ENCODE measurements at places on chromosomes 13 and 19. TPM values are rescaled to one million over a fixed set of nuclear protein-coding genes. Genes with fewer than 3 reads are reported as not detected.

MIER2 gene
- total RNA-seq: 23.3 TPM

ZNF699 gene
- total RNA-seq: 12.4 TPM

SHISA2 gene
- not detected for total RNA-seq

C19orf85 gene
- total RNA-seq: not detected

CLPTM1 gene
- total RNA-seq: 67.3 TPM

ZSWIM9 gene
- 5.6 TPM for total RNA-seq

TEKTIP1 gene
- not detected for total RNA-seq

SPACA4 gene
- not detected for total RNA-seq

KIR2DL1 gene
- not detected for total RNA-seq

KIR3DL1 gene
- not detected for total RNA-seq

DNA sequence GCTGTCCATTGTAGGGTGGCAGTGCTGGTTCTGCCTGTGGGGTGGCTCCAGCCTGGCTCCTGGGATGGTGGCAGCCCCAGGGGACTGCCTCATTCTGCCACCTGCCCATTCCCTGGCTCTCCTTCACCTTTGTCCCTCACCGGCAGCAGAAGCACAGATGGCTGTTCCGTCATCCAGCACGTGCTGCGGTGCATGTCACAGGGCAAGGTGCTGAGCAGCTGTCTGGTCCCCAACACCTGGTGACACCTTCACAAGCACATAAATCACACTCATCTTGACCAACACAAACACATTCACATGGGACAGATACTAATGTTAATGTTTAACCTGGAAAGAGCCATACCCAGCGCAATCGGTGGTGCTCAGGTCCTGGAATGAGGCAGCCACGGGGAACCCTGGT is 126.8 kb downstream of the UQCRFS1 start:
- DNase-seq: no peak

DNA sequence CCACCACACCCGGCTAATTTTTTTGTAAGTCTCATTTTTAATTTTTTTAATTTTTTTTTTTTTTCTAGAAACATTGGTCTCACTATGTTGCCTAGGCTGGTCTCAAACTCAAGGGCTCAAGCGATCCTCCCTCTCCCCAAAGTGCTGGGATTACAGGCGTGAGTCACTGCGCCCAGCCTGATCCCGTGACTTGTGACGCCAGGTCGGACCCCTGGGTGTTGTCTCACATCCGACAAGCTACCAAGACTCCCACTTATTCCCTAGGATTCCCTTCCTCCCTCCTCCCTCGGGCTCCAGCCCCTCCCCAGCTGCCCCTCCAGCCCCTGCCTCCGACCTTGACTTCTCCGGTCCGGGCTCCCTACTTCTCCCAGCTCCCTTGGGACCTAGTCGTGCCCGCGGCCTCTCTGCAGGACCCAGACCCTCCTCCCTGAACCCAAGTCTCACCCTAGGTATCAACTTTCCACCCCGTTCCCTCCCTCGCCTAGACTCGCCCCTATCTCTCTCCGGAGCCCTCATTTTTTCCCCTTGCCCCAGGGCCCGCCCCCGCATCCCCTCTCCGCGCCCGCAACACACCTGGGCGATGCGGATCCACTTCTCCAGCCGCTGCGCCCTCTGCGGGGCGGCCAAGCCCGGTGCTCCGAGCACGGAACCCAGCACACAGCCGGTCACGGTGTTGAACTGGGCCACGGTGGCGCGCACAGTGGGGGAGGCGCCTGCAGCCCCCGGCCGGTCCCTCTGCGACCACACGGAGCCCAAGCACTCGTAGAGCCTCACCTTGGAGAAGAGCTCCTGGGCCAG is 13.1 kb downstream of the RGL3 start:
- no peak for DNase-seq

- DNase-seq: no peak
Measured at GRCh38 chr13:77312311-77312710, 14.6 kb downstream of the MYCBP2 start.

DNA sequence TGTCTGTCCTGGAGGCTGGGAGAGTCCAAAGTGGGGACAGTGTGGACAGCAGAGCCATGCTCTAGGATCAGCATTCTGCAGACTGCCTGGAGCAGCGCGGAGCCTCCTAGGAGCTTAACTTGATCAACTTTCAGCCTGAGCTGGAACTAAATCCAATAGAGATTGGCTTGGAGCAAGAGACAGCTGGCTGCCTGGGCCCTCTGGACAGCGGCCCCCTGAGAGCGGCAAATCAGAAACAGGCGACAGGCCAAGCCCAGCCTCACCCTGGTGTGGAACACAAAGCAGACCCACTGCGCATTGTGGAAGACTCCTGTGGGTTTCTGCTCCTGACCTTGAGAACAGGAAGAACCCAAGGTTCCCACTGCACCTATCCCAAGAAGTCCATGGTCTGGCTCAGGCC is 462.2 kb downstream of the TSHZ3 start:
- no peak for DNase-seq

DNA sequence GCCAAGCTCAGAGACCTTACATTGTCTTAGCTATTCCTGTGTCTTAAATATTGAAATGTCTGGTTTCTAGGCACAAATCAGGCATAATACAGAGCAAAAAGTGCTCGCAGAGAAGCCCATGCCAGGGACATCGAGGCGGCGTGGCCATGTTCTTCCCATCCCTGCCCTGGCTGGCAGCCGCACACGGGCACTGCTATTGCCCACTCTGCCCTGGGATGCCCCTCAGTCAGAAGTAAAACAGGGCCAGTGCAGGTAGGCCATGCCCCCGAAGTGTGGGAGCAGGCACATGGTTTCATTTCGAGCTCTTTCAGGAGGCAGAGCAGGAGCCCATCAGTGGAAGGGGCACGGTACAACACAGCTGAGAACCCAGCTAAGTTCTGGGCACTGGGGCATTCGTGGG is 113.5 kb downstream of the COL4A1 start:
- DNase-seq: no peak

GRCh38 chr19:13234518-13234917 is 84.3 kb downstream of the IER2 start:
- peak; percentile 73 for DNase-seq

- DNase-seq: no peak
Measured at GRCh38 chr19:45498411-45499195, at the start of gene PPM1N. PPM1N (plus strand) TSS chr19:45498443; CDS start chr19:45498473, 30 bp downstream.

DNA sequence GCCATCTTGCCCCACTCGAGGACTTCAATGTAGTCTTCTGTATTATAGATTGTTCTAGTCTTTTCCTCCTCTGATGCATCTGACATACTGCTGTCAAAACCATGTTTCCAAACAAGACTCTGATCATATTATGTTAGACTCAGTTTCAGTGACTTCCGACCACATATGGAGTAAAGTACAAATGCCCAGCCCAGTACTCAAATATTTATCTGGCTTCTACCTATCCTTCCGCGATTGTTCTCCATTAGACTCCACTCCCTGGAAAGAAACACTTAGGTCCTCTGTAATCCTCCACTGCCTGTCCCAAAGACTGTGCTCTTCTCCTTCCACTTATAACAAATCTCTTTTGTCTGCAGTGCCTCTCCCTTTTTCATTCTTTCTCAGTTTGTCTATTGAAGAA is 439.5 kb downstream of the EFNB2 start:
- no peak for DNase-seq

DNA sequence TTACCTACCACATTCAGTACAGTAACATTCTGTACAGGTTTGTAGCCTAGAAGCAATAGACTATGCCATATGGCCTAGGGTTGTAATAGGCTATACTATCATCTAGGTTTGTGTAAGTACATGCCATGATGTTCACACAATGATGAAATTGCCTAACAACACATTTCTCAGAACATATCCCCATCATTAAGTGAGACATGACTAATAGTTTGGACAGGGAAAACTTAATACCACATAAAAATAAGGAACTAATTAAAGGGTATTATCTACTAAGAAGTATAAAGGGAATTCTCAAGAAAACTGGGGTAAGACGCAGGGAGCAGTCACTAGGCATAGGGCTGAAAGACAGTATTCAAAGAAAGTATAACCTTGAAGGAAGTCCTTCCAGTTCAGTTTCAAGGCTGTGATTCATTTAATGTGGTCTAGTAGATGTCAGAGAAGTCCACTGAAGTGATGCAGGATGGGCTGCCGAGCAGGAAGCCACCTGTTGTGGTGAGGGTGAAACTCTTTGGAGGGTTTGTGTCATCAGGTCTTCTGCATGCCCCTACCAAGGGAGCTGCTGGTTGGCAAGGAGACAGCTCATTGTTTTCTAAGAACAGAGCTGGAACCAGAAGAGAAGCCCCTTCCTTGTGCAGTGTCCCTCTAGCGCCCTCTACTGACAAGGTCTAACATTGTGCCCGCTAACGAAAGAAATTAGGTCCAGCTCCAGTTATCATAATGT is 122.9 kb downstream of the OLFM4 start:
- DNase-seq: peak; percentile 44

DNA sequence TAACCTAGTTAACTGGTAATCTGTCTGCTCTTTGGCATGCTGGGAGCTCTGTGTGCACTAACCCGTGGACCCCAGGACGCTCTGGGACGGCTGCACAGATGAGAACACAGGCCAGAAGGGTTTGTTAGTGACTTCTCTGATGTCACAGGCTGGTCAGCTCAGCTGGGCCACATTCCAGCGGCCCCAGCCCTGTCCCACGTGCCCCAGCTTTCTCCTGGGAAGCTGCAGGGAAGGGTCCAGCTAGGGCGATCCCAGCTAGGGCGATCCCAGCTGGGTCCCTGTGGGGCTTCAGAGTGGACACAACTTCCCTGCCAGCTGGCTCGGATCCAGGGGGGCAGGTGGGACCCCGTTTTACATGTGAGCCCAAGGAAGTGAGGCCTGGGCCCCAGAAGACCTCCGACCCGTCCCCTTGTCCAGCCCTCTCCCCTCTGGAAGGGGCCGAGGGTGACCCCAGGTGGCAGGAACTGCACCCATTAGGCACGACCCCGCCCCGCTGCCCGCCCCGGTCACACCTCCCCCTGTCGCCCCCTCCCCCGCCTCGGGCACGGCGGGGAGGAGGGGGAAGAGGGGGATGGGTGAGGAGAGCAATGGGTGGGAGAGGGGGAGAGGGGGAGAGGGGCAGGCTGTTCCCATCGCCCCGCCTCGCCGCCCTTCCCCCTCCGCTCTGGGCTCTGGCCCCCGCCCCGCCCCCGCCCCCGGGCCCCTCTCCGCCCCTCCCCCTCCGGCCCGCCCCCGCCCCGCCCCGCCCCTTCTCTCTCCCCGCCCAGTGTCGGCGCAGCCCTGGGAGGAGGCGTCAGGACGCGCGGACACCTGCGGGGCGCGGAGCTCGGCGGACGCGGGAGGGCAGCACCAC is 75.2 kb upstream of the MCF2L start:
- DNase-seq: peak; percentile 64

GRCh38 chr19:17303940-17304267 is 679 bp upstream of the ABHD8 start:
- no peak for DNase-seq

- DNase-seq: no peak
Measured at GRCh38 chr13:96825653-96826052, 168.6 kb downstream of the OXGR1 start.

Data from transverse colon (tissue), 4 donors.